ENCODE measurements at places on chromosomes 7 and 10. TPM values are rescaled to one million over a fixed set of nuclear protein-coding genes. Genes with fewer than 3 reads are reported as not detected.

The CYP17A1 gene
- total RNA-seq = not detected

The MAT1A gene
- total RNA-seq = not detected

DNA sequence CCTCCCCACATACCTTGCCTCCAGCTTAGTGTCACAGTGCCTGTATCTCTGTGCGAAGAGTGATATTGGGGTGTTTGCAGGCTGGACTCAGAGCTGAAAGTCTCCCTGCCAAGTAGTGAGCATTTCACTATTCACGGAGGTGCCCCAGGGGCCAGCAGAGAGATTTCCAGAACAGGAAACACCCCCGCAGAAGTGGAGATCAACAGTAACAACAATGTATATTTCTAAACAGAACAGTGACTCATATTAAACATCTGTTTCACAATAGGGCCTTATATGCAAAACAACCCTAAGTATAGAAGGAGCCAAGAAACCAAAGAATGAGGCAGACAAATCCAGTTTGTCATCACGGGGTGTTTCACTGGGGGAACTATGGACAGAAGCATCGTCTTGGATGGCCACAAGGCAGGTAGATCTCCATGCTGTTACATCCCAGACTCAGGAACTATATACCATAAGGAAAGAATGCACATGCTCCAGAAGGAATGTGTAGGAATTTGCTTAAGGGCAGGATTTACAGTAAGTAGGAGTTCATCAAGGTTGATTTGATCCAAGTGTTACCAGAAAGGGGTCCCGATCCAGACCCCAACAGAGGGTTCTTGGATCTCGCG is 29.3 kb upstream of the CCL24 start:
- peak; percentile 20 for DNase-seq
- peaks cover 11% of the 10 kb centered on the region for H3K4me1 ChIP-seq

DNA sequence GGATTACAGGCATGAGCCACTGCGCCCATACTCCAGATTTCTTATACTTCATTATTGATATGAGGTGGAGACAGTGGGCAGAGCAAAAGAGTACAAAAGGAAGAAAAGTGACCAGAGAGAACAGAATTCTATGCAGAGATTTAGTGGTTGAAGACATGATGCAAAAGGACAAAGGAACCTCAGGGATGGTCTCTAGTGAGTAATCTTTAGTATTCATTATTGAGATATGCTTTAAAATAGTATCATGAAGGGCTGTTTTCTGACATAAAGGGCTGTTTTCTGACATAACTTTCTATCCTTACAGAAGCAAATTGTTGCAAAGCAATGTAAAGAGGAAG is 81.2 kb upstream of the OIT3 start:
- no peak overlapping the region for H3K4me3 ChIP-seq
- no peaks in the 10 kb centered on the region for H3K27me3 ChIP-seq
- no peak for DNase-seq
- H3K36me3 ChIP-seq = peaks cover 9% of the 10 kb centered on the region
- H3K27ac ChIP-seq = no peak overlapping the region

DNA sequence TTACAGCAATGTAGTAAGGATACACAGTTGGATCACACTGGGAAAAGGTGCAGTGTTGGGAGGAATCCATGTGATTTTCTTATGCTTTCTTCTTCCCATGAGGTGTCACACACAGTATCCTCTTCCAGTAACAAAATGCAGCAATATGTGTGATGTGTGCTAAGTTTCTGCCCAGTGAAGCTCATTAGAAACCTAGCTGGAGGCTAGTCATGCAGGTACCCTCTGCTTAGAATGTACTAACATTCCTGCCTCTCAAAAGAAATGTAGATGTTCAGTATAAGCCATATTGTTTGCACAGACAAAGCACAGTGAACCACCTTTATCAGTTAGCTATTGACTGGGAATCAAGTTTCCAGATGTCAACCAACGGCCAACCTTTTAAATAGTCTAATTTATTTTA is 12.9 kb upstream of the KCND2 start:
- no peak overlapping the region for H3K27ac ChIP-seq
- DNase-seq = no peak
- no peaks in the 10 kb centered on the region for H3K27me3 ChIP-seq
- no peak overlapping the region for H3K4me3 ChIP-seq

GRCh38 chr10:124196659-124197058 is 103.3 kb upstream of the CHST15 start:
- no peak overlapping the region for H3K27ac ChIP-seq
- no peaks in the 10 kb centered on the region for H3K36me3 ChIP-seq
- H3K4me3 ChIP-seq = no peak overlapping the region
- no peaks in the 10 kb centered on the region for H3K4me1 ChIP-seq

GRCh38 chr7:55381189-55381588 is 16.1 kb downstream of the LANCL2 start:
- H3K27ac ChIP-seq = no peak overlapping the region
- H3K36me3 ChIP-seq = peaks cover 25% of the 10 kb centered on the region
- H3K27me3 ChIP-seq = no peaks in the 10 kb centered on the region
- no peak overlapping the region for H3K4me3 ChIP-seq

GRCh38 chr10:36683421-36683820 is 442.0 kb upstream of the ANKRD30A start:
- no peak for DNase-seq
- no peak overlapping the region for H3K27ac ChIP-seq
- H3K4me1 ChIP-seq = no peaks in the 10 kb centered on the region
- no peaks in the 10 kb centered on the region for H3K36me3 ChIP-seq

- peaks cover 14% of the 10 kb centered on the region for H3K4me1 ChIP-seq
- no peak overlapping the region for H3K27ac ChIP-seq
- no peak for DNase-seq
- peak overlapping the region; percentile 72 for H3K4me3 ChIP-seq
- H3K27me3 ChIP-seq = peaks cover 19% of the 10 kb centered on the region
Measured at GRCh38 chr7:74288034-74288881, 949 bp upstream of the CLIP2 start.

DNA sequence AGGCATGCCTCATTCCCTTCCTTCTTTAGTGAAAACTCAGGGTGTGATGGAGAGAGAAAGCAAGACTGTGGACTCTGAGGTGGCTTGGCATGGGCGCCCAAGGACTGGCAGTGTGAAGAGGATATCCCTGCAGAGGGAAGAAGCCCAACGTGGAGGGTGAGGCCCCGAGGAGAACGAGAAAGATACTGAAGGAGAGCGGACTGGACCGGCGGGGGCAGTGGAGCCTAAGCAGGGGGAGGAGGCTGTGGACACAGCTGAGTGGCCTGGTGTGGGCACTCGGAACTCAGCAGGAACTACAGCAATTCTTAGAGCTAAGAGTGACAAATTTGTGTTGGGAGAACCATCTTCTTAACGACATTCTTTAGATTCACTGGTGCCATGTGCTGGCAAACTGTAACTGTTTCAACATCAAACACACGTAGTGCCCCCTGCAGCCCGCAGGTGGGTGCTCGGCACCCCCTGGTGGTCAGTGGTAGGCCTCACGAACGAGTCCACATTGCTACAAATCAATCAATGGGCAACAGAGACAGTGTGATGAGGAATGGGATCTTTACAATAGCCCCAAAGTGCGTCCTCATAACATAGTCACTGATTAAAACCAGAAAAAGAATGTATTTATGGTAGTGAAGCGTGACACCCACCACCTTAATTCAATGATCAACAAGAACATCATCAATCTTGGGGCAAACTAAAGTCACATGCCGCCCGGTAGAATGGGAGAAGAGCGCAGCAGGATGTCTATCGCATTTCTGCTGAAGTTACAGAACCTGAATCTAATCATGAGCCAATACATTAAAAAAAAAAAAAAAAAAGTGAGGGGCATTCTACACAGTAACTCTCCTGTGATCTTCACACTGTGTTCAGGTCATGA is 2.0 kb upstream of the SFTPA1 start:
- DNase-seq = peak; percentile 57
- peaks cover 4% of the 10 kb centered on the region for H3K27me3 ChIP-seq
- H3K4me3 ChIP-seq = no peak overlapping the region
- no peaks in the 10 kb centered on the region for H3K36me3 ChIP-seq

The AMZ1 gene
- total RNA-seq = not detected

All from activated naive CD8-positive, alpha-beta T cell treated with anti-CD3 and anti-CD28 coated beads for 36 hours (primary cell).